Esophagus squamous epithelium (tissue), 5 donors: ENCODE measurements at places on chromosomes 7 and 10.

DNA sequence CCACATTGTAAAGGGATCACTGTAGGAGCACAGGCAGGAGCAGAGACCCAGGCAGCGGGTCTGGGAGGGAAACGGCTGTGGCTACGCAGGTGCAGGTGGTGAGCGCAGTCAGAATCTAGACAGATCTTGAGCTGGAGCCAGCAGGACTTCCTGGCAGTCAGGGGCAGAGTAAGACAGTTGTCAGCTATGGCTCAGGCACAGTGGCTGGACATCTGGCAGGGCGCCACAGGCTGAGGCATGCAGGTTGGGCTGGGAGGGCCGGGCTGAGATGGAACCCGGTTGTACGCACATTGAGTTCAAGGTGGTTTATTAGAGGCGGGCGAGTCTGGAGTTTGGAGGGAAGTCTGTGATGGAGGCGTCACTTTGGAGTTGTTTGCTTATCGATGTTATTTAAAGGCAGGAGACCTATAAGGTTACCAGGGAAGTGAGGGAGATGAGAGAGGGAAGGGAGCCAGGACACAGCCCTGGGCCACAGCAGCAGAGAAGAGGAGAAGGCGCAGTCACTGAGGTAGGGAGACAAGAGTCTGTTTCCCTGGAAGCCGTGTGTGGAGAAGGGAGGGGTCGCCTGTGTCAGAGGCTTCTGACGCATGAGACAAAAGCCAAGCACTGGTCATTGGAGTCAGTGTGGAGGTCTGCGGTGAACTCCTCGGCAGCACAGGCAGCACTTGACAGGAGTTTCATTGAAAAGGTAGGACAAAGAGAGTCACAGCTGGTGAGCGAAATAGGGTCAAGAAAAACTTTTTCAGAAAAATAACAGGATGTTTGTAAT lies 73.8 kb downstream of the LANCL2 start:
- DNase-seq = no peak

GRCh38 chr7:65846008-65846570 lies 26.8 kb upstream of the VKORC1L1 start:
- DNase-seq = no peak

GRCh38 chr10:87767253-87767652 lies 50.8 kb downstream of the ATAD1 start:
- no peak for DNase-seq

- no peak for DNase-seq
Observed at GRCh38 chr7:66043681-66044497, 31.7 kb upstream of the ASL start.

DNA sequence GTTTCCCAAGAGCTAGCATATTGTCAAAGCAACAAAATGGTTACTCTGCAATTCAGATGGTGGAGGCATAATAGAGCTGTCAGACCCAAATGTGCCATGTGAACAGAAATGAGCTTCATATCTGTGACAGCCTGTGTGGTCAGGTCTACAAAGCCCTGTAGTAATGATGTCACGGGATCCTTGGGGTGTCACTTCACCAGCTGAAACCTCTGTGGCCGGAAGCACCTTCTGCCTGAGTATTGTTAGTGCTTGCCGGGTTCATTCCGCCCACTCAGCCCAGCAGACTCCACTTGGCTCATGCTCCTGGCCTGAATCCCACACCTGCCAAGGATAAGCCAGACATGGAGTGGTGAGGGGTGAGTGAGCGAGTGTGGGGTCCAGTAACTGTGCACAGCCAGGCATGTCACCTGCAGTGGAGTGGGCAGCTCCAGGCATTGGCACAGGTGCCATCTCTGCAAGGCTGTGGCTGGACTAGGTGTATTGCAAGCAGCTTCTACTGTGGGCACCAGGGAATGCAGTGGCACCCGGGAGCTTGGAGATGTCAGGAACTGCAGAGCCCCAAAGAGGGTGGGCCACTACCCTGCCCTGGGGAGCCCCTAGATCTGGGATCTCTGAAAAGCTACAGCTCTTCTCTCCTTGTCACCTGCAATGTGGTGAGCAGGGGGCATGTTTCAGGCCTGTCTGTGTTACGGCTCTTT lies 341.9 kb upstream of the CHRM2 start:
- no peak for DNase-seq

- DNase-seq = no peak
Observed at GRCh38 chr10:102117391-102118159, 2.6 kb downstream of the LDB1 start.

DNA sequence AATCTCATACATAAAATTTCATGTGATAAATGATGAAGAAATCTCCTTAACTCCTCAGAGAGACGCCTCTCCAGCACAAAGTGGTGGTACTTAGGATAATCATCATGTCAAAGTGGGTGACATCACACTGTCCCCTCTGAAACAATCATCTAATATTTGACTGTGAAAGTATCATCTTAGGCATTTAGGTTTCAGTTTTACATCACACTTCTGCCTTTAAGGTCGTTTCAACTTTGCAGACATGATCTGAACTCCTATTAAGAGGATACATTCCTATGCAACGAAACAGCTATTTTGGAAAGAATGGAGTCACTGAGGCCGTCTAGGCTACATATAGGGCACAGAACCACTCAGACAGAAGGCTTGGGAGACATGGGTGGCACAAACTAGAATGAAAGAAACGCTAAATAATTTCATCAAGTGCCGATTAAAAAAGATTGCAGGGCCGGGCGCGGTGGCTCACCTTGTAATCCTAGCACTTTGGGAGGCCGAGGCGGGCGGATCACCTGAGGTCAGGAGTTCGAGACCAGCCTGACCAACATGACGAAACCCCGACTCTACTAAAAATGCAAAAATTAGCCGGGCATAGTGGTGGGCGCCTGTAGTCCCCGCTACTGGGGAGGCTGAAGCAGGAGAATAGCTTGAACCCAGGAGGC lies 2.0 kb downstream of the VOPP1 start:
- DNase-seq = no peak

DNA sequence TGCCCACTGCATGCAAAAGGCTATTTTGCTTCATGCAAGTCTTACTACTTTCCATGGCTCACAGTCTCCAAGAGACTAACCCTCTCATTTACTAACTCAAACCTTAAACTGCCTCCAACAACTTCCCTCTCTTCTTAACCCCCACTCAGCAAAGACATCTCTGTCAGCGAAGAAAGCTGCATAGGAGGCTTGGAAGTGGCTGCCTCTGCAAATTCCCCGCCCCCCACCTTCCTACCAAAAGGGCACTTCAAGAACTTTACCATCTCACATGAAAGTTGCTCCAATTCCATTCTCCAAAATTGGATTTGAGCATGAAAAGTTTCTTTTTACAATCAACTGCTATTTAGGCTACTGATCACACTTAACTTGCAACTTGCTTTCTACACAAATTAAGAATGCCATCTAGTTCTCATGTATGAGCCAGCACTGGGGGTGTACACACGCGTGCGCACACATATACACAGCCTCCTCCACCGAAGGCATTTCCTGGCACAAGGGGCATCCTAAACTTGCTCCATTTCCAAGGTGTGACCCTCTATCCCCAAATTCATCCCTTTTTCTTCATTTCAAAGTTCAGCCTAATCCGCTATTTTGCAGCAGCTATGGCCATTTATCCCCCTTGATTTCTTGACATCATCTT lies 1.8 kb downstream of the CCDC6 start:
- no peak for DNase-seq

DNA sequence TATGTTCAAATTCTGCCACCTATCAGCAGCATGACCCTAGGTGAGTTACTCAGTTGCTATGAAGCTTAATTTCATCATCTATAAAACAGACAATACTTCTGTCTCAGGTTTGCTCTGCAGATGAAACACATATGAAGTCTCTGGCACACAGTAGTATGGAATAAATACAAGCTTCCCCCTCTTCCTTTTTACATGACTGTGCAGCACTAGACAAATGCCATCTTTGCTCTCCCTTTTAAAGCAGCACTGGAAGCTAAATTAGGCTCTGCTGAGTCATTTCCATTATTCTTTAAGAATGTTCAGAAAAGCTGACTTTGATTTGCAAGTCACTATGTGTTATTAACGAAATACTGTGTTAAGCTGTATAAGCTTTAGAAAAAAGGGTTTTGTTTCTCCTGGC lies 40.7 kb upstream of the ANAPC16 start:
- DNase-seq = no peak

DNA sequence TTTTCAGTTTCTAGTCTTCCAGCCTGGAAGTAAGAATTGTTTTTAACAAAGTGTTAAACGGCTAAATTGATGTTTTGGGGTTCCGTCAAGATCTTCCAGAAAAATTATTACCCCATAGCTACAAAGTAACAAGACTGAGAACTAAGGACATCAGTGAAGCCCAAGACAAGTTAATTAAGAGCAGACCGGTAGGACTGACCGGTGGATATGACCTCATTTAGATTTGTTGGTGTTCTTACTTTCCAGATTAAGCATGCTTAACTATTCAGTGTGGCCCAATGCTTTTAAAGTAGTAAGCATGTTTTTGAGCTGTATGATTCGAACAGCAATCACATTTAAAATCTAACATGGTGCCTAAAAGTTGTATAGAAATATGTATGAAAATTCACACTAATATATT lies 73.1 kb upstream of the RPA3 start:
- DNase-seq = no peak

DNA sequence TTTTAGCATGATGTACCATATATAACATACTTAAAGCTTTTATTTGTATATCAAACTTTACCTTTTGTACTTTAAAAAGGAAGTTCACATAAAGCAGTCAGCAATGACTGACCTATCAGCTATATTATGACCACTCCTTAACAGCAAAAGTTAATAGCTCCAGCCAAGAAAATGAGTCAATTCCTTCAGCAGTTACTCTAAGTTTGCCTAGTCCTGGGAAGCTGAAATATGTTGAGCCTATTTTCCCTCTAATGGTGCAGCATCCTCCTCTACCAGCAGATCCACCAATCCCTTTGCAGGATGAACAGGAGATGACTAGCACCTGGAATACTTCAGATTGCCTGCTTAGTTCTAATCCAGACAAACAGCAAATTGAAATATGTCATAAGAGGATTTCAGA lies 64.2 kb downstream of the CUL2 start:
- DNase-seq = no peak

DNA sequence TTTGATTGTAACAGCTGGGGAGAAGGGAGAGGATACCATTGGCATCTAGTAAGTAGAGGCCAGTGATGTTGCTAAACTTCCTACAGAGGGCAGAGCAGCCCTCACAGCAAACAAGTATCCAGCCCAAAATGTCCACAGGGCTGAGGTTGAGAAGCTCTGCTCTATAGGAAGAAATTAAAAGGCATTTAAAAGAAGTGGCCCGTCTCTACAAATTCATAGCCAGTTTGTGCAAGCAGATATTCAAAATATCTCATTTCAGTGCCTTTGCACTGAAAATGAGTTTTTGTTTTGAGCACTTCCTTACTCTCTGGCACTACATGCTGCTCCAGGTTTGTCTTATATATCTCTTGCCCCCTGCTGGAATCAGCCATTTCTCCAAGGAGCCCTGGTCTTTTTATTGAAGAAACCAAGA lies 330.0 kb downstream of the BBS9 start:
- DNase-seq = no peak

GRCh38 chr7:69176841-69177240 lies 421.4 kb upstream of the AUTS2 start:
- no peak for DNase-seq

- no peak for DNase-seq
Observed at GRCh38 chr7:132298790-132299189, 277.5 kb downstream of the PLXNA4 start.

- no peak for DNase-seq
Observed at GRCh38 chr10:69898524-69898923, 96.8 kb downstream of the COL13A1 start.

DNA sequence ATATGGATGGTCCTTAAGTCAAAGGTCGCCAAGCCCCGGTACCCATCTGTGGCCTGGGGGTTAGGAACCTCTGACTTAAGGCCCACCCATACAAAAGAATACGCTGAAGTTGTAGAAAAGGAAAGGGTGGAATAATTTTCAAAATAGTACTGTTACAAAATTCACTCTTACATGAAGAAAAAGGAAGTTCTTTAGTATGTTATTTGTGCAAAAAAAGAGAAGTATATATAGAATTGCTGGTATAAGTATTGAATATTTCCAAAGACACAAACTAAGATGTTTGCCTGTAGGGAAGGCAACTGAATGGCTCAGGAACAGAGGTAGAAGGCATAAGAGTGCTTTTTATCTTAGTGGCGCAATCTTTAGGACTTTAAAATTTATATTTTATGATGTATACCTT lies 78.7 kb downstream of the PRLHR start:
- no peak for DNase-seq

DNA sequence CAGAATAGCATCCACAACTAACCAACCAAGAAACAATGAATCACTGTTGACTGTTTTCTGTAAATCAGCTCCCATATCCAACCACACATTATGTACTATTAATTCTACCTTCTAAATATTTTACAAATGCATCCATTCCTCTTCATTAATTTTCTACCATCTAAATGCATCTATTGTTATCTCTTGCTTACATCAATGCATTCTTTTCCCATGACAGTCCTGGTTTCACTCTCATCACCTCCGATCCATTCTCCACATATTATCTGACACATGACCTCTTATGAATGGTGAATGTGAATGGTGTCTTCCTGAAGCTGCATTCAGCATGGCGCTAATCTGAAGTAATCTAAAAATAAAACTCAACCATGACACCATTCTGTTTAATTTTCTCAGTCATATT lies 153.8 kb upstream of the CALCR start:
- DNase-seq = no peak

GRCh38 chr7:90715067-90715466 lies 118.9 kb downstream of the CDK14 start:
- no peak for DNase-seq

DNA sequence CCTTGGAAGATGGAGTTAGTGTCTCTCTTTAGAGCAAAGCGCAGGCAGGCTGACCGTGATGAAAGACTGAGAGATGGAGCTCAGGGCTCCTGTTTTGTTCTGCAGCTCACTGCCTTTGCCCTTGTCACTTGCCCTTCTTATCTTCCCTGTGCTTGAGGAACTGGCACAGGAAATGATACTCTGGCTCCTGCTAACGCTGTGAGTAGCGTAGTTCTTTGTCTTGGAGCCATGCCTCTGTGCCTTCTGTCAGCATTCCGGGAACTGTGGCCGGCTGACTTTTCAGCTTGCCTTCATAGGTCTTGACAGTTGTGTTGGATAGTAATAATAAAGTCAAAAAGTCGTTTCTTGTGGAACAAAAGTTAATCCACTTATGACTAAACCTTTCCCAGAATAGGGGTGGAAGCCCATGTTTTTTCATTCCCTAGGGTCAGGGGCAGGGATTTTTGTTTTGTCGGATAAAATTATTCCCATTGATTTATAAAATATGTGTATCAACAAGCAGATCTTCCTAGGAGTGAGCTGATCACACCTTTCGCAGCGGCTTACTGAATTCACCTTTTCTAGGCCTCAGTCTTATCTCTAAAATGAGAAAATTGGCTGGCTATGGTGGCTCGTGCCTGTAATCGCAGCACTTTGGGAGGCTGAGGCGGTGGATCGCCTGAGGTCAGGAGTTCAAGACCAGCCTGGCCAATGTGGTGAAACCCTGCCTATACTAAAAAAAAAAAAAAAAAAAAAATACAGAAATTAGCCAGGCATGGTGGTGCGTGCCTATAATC lies 16.6 kb upstream of the TMEM236 start:
- no peak for DNase-seq

GRCh38 chr7:137950263-137950621 lies 51.6 kb downstream of the CREB3L2 start:
- no peak for DNase-seq

- no peak for DNase-seq
Observed at GRCh38 chr7:27250557-27251070, 8.0 kb downstream of the EVX1 start.

GRCh38 chr7:101555921-101556275 lies 73.2 kb downstream of the MYL10 start:
- DNase-seq = no peak
